ENCODE measurements at places on chromosomes 7 and 10. TPM values are rescaled to one million over a fixed set of nuclear protein-coding genes. Genes with fewer than 3 reads are reported as not detected.

- DNase-seq, result no peak
These were observed 83.9 kb downstream of the CADPS2 start for GRCh38 chr7:122802301-122802751.

The DRGX gene
- total RNA-seq, result 0.45 TPM

The GIMAP4 gene
- total RNA-seq, result 31.3 TPM

The A1CF gene
- total RNA-seq, result not detected

- no peak for DNase-seq
These were observed 266.7 kb upstream of the KLF6 start for GRCh38 chr10:4051641-4052151.

All from left lung (tissue), 14 donors.